SK-N-DZ (cell line): ENCODE measurements at places on chromosomes 7 and 10.

DNA sequence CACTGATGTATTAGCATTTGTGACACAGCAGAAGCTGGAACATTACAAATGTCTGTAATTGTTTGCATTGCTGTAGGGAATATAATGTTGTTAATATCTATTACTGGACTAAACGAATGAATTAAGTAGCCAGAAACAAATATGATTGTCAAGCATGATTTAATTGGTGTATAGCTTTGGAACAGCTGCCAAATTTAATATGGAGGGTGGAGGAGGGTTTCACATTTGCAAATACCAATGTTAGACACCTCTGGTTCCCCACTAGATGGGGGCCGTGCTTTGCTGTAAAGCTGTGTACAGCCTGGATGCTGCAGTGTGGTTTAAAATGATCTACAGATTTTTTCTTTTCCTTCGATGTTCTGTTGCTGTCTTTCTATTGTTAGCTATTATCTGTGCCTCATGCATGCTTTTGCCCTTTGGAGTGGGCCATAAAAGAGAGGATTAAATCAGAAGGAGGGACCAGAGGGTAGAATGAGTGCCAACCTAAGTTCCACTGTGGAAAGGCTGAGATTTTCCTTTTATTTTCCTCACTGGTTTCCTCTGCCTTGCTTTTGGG lies 23.1 kb downstream of the DNAJB9 start:
- DNase-seq = peak; percentile 63

- DNase-seq = no peak
Measured at GRCh38 chr7:99278180-99278579, 5.5 kb downstream of the MYH16 start.

DNA sequence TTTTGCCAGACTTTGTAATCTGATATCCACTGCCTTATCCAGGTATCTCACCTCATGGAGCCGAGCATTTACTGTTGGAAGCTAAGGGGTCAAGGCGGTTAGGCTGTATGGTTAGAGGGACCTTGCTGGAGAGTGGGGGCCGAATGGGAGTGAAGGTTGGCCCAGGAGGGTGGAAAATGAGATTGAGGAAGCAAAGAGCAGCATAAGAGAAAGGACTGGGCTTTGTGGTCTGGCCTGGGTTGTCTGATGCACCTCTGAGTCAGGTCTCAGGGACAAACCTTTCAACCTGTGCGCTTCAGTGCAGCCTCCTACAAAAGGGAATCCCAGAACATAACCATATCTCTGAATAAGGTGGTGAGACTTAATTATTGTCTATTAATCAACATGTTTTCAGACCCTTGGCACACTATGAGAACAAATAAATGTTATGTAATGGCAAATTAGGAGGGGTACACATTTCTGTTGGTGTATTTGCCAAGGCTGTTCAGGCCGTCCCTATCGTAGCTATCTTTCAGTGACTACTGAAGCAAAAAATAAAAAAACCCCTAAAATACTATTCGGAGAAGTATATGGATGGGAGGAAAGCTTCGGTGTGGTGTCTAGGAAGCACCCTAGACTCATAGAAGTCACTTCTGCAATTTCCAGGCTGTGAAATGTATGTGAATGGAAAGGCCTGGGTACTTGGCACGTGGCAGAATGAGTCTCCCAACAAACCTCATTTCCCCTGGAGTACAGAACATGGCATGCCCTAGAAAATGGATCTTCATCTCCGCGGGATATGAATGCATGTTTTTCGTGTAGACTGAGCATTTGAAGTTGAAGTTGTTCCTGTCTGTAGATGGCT lies 4.3 kb downstream of the CAMK1D start:
- no peak for DNase-seq

DNA sequence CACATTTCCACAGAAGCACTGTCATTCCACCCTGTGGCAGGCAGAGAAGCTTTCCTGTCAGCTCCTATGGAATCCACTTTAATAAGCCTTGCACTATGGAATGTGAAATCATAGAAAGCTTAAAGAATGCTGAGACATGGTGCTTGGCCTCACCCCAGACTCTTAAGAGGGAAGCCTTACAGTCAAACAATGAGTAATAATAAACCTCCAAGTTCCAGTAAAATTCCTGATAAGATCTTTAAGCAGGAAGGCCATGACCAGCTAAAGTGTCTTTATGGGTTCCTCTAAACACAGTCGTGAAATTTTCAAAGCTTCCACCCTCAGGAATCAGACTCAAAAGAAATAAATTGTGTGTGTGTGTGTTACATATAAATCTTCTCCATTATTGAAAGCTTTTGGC lies 11.9 kb upstream of the TEX36 start:
- DNase-seq = no peak

GRCh38 chr7:1542841-1543747 lies 12.6 kb downstream of the MAFK start:
- DNase-seq = no peak

DNA sequence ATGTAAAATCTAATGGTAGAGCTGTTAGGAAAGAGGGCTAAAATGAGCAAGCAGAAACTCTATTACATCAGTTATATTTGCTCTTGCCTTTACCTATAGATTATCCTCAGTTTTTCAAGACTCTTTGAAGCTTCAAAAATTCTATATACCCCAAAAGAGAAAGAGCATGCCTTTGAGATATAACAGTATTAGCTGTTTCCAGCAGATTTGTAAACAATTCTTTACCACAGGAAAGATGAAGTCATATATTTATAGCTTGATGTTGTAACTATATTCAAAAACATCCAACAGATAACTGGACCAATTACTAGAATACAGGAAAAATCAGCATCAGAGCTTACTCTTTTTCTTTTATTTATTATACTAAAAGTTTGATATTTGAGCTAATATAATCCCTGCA lies 416.2 kb upstream of the TPK1 start:
- DNase-seq = no peak

DNA sequence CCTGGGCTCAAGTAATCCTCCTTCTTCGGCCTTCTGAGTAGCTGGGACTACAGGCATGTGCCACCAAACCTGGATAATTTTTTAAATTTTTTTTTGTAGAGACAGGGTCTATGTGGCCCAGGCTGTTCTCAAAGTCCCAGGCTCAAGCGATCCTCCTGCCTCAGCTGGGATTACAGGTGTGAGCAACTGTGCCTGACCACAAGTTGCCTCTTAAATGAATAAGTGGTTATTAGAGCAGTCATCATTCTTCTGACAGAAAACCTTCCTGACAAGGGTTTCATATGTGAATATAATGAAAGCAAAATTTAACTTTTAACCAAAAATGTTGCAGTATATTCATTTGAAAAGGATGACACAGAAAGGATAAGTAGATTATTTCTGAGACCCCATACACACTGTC lies 532.5 kb downstream of the GRM8 start:
- DNase-seq = no peak

- no peak for DNase-seq
Measured at GRCh38 chr7:113410796-113411195, 292.4 kb upstream of the SMIM30 start.

GRCh38 chr7:4663239-4664018 lies 18.7 kb upstream of the FOXK1 start:
- no peak for DNase-seq

DNA sequence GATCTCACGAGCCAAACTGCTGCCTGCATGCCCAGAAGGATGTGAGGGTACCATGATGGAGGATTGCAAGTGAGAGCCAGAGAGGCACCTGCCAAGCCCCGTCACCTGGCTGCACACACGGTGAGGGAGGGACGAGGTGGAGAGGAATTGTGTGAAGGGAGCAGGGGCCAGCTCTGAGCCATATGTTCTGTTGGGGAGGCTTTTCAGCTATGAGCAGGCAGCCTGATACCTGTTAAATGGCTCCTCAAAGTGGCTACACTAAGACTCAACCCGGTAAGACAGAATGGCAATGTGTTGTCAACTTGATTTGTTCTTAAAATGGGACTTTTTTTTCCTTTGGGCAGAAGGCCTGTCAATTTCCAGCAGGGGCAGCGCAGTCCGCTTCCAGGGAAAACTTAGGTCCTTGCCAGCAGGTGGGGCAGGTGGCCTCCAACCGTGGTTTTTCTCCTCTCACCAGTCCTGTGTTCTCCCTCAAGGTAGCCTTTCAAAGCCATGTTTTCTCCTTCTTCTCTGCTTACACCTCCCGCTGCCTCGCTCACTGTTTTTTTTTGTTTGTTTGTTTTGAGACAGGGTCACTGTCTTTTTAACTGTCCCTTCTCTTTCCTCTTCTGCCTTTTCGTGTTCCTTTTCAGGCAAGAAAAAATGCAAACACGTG lies 57.7 kb upstream of the ZNRF2 start:
- DNase-seq = peak; percentile 58

- no peak for DNase-seq
Measured at GRCh38 chr7:147579148-147579547, 1011.4 kb upstream of the C7orf33 start.

DNA sequence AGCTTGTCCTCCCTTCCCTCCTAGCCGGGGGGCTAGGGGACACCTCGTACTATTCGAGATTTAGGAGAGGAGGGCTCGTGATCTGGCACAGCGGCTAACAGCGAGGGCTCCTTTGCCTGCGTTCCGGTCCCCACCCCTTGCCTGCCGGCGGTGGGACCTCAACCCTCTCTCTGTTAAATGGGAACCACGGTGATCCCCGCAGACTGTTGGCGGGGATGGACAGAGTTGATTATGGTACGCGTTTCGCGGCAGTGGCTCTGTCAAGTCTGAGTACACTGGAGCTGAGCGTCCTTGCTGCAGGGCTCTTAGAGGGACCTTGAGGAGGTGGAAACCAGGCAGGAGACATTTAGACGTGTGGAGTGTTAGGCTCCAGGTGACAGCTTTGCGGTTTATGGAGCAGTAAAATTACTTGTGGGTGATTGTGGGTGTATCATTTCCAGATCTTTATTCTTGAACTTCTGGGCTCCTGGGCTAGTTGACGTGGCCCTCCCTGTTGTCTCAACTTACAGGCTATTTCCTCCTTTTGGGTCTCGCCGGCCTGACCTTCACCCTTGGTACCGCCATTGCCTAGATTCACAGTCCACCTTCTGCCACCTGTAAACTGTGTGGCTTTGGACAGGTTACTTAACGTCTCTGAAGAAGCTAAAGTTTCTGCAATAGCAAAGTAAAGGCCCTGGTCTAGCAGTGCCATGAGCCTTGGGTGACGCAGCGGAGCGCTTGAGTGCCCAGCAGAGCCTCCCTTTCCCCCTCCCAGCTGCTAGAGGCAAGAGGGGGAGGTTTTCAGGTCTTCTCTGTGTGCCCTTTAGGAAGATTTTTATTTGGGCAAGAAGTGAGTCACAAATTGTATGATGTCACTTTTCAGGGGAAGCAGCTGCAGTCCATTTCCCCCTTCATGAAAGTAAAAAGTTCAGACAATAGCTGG lies 739 bp downstream of the CASP7 start:
- peak; percentile 20 for DNase-seq

GRCh38 chr7:134021836-134022235 lies 105.3 kb upstream of the LRGUK start:
- DNase-seq = no peak

- no peak for DNase-seq
Measured at GRCh38 chr7:136514776-136515175, 353.7 kb upstream of the CHRM2 start.

DNA sequence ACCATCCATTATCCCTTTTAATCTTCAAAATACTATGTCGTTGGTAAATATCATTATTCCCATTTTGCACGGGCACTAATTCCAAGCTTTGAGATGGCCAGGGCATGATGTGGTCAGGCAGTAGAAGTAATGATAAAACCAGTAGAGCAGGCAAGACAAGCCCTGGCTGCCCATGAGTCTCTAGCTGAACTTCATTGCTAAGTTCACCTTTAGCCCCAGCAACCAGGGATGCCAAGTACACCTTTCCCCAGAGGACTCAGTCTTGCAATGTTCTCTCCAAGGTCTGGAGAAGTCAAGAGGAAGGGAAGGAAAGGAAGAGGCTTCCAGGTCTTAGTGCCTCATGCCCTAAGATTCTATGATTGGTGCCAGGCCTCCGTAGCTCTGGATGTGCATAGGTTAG lies 203.2 kb downstream of the PLXNA4 start:
- no peak for DNase-seq

- DNase-seq = no peak
Measured at GRCh38 chr7:25615003-25615402, 386.7 kb upstream of the NPVF start.

- no peak for DNase-seq
Measured at GRCh38 chr10:66637273-66638036, 288.4 kb upstream of the LRRTM3 start.

GRCh38 chr10:58993480-58994221 lies 182.8 kb upstream of the PHYHIPL start:
- DNase-seq = no peak

- DNase-seq = no peak
Measured at GRCh38 chr7:44880317-44881018, 4.9 kb downstream of the PURB start.

DNA sequence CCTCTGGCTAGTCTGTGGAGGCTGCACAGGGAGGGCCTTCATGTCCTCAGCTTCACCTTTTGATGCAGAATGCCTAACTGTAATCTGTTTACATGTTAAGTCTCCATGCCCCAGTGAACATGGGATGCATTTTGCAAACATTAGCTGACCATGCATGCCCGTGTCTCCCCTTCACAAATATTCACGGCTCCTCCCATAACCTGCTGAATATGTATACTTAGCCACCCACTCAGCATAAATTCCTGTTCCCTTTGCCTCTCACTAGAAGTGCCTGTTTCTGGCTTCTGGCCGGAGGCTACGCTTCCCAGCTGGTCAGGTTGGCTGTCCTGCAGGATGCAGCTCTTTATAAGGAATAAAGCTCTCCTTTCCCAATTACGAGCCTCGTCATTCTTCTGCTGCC lies 552.7 kb downstream of the DNAJB6 start:
- DNase-seq = peak; percentile 32

GRCh38 chr7:36928718-36929117 lies 204.4 kb upstream of the AOAH start:
- DNase-seq = no peak

DNA sequence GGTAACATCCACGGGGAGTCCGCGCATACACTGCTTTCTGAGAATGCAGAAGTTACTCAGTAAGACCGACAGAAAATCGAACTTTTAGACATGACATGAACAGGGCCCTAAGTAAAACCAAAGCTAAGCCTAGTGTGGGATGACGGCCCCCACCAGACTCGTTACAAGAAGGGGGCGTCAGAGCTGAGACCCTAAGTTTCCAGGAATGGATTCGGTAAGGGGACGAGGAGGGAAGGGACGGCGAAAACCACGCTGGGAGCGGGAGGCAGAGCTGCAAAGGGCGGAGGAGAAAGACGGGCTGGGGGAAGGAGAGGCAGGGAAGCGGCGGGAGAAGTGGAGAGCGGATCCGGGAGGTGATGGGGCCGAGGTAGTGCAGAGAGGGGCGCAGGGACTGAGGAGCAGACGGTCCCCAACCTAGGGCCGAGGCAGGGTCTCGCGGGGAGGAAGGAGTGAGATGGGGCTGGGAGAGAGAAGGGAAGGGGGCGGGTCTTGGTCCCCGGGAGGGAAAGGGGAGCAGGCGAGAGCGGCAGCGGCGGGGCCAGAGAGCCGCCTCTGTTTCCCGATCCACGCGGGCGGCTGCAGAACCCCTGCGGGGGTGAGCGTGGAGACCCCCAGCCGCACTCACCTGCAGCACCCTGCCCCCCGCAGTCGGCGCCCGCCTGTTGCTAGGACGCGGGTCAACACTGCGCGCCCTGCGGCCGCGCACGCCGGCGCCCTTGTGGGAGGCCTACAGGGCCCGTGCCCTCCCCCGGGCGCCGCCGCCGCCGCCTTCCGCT lies 513 bp downstream of the ODAD2 start:
- DNase-seq = no peak

GRCh38 chr7:80145780-80146422 lies 11.3 kb downstream of the GNAI1 start:
- peak; percentile 63 for DNase-seq

GRCh38 chr10:130300608-130301020 lies 164.4 kb downstream of the GLRX3 start:
- no peak for DNase-seq

- DNase-seq = no peak
Measured at GRCh38 chr10:58431903-58432302, 46.7 kb downstream of the TFAM start.
